ENCODE measurements at places on chromosomes 7 and 10.

GRCh38 chr7:2474813-2475677, 1.2 kb downstream of the GRIFIN start:
- no peak for DNase-seq

DNA sequence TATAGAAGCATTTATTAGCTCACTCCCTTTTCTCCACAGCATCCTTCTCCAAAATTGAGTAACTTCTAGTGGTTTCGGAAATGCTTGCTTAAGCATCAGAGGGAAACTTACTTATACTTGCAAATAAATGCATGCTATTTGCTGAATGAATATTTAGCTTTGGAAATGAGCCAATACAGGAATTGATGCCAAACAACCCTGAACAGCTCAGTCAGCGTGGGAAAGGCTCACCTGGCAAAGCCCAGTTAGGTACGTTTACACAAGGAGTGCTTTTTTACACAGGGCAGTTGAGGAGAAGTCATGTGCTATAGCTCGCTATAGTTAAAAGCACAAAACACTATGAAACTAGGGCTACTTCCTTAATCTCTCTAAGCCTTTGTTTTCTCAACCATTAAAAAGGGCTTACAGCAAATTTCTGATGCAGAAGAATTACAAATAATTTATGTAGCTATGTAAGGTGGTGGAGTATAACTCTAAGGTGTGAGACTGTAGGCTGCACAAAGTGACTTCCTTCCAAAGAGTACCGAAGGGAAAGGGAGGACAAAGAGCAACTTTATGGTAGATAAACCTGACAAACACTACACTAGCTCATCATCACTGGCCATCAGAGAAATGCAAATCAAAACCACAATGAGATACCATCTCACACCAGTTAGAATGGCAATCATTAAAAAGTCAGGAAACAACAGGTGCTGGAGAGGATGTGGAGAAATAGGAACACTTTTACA, 498.2 kb downstream of the PHTF2 start:
- DNase-seq = no peak

DNA sequence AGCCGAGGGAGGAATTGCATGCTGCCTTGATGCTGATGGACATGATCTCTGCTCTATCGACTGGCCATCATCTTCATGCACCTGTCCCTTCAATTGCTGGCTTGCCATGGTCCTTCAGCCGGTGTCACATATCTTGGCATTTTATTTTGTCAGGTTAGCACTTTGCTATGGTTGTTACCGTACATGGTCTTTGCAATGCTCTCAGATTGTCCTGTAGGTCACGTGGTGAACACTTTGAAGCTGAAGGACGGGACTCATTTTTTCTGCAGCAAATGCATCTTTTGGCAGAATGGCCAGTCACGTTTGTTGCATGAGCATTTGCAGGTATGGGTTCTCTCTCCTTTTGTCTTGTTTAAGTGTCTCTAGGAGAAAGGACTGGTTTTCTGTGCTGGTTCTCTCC, 326.8 kb upstream of the SHH start:
- no peak for DNase-seq

DNA sequence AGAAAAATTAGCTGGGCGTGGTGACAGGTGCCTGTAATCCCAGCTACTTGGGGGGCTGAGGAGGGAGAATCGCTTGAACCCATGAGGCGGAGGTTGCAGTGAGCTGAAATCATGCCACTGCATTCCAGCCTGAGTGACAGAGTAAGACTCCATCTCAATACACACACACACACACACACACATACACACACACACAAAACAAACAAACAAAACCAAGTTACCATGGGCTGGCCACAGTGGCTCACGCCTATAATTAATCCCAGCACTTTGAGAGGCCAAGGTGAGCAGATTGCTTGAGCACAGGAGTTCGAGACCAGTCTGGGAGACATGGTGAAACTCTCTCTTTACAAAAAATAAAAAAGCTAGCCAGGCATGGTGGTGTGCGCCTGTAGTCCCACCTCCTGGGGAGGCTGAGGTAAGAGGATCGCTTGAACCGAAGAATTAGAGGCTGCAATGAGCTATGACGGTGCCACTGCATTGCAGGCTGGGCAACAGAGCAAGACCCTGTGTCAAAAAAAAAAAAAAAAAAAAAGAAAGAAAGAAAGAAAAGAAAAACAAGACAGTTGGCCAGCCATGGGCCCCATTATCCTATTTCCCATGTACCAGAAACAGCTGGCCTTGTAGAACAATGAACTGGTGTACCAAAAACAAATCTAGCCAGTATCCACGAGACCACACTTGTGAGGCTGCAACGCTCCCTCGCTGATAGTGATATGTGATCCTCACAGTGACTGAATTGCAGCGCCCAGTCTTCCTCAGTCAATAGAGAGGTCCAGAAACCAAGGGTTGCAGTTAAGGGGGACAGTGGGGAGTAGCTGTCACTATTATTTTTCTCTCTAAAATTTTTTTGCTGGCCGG, 6.6 kb upstream of the AGFG2 start:
- no peak for DNase-seq

GRCh38 chr10:7333961-7334641, 76.7 kb downstream of the SFMBT2 start:
- no peak for DNase-seq

- no peak for DNase-seq
Observed at GRCh38 chr10:72229261-72230251, 13.5 kb upstream of the ASCC1 start.

GRCh38 chr7:132455378-132455777, 120.9 kb downstream of the PLXNA4 start:
- DNase-seq = no peak

GRCh38 chr10:71270301-71271220, 48.5 kb upstream of the SLC29A3 start:
- DNase-seq = peak; percentile 55

- no peak for DNase-seq
Observed at GRCh38 chr7:148763622-148764021, 64.9 kb downstream of the CUL1 start.

- DNase-seq = no peak
Observed at GRCh38 chr7:50317221-50317678, 12.7 kb downstream of the IKZF1 start.

GRCh38 chr10:22111260-22111659, 106.6 kb downstream of the EBLN1 start:
- no peak for DNase-seq

GRCh38 chr7:84195295-84196060, 889 bp upstream of the SEMA3A start:
- DNase-seq = no peak

DNA sequence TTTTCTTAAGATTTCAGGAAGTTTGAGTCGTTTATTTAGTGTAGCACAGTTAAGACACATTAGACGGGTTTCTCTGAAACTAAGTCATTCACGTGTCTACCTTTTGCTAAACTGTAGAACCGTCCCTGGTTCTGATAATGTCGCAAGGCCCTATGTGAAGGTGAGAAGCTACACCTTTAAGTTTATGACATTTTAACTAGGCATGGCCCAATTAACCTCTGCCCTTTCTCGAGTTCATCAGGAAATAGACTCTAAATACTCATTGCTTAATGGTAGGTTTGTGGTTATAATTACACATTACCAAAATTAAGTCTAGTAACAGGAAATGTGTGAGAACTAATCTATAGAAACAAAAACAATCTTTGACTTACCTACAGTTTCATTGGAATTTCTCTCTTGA, 126.6 kb upstream of the FZD8 start:
- DNase-seq = no peak

DNA sequence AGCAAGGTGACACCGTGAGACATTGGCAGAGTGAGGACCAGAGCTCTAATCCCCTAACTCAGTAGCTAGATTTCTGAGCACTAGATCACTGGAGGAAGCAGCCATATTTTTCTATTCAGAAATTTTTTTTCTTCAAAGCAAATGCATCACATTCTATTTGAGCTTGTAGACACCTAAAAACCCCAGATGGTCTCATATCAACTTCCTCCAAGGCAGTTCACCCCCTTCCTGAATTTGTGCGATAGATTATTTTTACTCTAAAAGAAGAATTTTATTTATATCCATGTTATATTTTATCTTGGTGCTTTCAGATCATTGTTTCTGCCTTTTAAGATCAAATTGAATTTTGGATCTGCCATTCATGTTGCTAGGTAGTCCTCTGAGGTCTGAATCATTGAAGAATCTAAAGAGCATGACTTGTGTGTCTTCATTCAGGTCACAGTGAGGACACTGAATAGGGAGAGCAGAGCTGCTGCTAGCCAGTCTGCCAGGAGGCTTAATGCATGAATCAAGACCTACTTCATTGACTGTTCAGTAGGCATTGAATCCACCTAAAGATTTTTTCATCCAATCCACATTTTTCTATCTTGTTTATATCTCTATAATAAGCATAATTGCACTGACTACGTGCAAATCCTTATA, 92.9 kb upstream of the LRRTM3 start:
- no peak for DNase-seq

DNA sequence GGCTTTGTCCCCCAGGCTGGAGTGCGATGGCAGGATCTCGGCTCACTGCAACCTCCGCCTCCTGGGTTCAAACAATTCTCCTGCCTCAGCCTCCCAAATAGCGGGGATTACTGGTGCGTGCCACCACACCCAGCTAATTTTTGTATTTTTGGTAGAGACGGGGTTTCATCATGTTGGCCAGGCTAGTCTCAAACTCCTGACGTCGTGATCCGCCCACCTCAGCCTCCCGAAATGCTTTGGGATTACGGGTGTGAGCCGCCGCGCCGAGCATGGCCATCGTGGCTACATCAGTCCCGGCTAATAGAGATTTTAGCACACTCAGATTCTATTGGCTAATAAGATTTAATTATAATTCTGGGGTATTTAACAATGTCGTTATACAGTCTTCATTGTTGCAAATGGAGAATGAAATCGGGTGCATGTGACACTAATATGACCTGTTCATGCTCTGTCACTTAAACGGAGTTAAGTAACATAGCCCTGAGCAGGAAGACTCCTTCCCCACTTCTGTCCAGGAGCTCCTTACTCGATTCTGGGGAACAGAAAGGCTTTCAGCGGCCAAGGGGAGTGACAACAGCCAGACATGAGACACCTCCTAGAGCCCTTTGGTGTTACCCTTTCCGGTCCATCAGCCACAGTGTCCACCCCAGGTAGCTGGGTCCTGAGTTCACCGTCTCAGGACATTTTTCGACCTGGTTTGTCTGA, 40.9 kb upstream of the FAM20C start:
- no peak for DNase-seq

DNA sequence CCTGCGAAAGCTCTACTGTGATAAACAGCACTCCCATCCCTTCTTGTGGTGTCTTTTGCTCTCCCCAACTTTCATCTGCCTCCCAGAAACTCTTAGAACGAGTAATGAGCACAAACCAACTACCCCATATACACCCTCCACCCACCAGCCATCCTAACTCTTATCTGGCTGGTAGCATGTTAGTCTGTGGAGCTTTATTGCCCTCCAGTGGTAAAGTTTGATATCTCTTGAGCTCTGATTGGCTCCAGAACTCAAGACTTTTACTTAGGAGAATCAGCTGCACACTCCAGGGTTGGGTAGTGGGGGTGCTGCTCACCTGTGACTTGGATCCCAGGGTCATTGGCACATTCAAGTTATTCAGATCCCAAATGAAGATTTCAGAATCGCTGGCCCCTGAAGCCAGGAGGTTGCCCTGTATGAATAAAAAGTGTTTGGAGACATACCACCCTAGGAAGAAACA, 10.9 kb downstream of the SEC31B start:
- DNase-seq = no peak

DNA sequence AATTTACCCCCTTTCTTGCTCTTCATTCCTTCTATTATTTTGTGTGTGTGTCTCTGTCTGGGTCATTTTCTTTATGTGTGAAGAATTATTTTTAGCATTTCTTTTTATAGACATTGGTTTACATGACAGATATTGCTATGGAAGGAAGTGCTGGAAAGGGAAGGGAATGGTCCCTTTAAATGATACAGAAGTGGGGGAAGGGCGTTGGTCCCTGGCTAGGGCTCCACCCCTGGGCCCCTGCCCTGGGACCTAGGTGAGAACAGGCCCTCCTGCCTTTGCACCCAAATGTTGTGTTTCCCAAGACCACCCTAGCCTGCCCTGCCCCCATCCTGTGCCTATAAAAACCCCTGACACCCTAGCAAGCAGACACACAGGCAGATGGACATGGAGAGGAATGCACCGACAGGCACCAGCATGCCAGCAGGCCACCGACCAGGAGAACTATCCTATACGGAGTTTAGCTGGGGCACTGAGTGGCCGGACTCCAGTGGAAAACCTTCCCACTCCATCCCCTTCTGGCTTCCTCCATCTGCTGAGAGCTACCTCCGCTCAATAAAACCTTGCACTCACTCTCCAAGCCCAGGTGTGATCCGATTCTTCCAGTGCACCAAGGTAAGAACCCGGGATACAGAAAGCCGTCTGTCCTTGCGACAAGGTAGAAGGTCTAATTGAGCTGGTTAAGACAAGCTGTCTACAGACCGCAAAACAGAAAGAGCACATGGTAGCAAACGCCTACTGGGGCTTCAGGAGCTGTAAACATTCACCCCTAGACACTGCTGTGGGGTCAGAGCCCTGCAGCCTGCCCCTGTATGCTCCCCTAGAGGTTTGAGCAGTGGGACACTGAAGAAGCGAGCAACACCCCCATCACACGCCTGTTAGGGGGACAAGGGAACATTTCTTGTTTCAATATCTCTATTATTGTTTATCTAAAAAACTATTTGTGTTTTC, 515.7 kb downstream of the SORCS1 start:
- DNase-seq = no peak

GRCh38 chr7:55439627-55440026, 74.5 kb downstream of the LANCL2 start:
- no peak for DNase-seq

- DNase-seq = no peak
Observed at GRCh38 chr10:87640043-87640442, 19.6 kb upstream of the PAPSS2 start.

DNA sequence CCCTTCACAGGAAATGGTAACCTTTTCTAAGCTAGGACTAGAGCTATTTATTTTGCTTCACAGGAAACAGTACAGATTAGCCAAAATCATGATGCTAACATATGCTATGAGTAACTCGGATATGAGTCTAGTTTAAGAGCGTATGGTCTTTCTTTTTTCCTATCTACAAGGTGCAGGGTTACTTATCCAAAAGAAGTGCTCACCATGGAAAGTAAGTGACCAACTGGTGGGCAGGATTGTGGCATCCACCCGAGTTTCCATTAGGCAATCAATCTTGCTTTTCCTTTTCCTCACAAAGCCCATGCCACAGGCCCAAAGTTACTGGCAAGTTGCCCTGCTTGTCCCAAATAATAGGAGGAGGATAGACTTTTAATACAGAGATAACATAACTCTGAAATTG, 765.1 kb upstream of the POM121L12 start:
- no peak for DNase-seq

GRCh38 chr7:85890244-85890811, 703.5 kb upstream of the SEMA3D start:
- DNase-seq = no peak
